Stimulated activated CD4-positive, alpha-beta T cell treated with anti-CD3 and anti-CD28 coated beads, Interleukin-1b, Interleukin-23, amount 100 ng/mL, for 4 hours (primary cell): ENCODE measurements at places on chromosomes 2 and 18.

GRCh38 chr2:215619022-215619958 lies 183.4 kb upstream of the FN1 start:
- no peak for DNase-seq

DNA sequence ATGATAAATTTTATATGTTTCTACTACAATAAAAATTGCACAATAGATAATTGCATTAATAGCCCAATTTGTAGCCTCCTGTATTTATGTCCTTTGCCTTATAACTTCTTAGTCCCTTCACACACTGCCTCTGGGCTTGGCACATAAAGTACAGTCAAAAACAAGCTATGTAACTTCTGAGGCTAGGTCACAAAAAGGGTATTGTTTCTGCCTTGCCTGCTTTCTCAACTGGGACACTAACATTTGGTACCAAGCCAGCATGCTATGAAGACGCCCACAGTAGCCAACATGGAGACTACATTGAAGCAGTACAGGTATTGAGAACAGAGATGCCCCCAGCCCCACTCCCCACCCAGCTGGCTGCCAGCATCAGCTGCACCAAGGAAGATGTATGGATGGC lies 5.4 kb upstream of the SLC3A1 start:
- no peak for DNase-seq

DNA sequence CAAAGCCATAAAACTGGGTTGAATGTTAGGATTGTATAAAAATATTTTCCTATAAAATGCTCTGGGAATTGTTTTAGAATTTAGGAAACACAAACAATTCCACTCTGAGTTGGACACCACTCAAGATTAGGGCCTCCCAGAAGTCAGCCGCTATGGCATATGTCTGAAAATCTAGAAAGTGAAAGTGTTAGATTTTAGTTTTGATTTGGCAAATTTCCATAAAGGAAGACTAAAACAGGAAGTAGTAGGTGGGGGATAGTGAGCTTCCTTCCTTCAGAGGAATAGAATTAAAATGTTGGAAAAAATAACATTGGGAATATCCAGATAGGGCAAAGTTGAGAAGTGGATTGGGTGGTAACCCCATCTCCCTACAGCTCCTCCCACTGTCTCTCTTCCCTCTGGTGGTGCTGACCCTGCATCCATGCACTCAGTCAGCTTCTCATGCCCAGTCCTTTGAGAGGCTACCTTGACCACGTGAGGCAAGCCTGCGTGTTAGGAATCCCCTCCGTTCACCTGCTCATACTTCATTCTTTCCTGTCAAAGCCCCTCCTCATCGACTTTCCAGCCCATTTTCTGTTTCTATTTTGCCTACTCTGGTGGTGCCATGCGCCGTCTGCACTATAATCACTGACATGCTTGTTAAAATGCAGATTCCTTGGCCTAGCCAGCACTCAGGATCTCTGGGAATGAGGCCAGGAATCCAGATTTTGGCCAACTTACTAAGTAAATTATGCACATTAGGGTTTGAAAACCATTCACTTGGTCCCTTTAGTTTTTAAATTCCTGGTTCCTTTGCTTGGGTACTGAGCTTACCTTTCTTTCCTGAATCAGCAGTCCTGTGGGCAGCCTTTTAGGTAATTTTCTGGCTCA lies 83.5 kb downstream of the POLE4 start:
- no peak for DNase-seq

- DNase-seq: no peak
Observed at GRCh38 chr2:205714058-205714776, 31.9 kb downstream of the NRP2 start.

DNA sequence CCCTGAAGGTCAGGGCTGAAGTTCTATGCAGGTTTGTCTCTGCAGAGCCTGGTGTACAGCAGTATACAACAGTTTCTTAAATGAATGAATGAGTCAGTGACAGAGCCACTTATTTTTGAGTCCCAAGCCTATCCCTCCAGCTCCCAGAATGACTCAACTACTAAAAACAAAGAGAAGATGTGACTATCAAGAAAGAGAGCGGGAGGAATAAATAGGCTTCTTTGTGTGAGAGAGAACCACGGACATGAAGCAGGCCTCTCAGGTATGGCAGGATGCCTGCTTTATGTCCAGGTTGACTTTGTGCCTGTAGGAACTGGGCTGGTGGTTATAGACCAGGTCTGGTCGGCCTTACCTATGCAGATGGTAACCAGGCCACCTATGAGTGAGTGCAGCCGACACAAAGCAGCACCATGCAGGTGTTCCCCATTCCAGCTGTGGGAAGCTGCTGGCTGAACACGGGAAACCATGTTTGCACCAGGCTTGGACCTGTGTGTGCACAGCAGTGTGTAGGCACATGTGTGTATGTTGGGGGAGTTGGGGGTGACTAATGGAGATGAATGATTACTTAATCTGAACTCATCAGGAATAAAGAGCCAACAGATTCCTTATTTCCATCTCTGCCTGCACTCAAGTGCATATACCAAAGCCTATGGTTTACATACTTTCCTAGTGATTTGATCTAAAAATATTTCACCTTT lies 171.0 kb downstream of the OSR1 start:
- no peak for DNase-seq

GRCh38 chr2:136107051-136108033 lies 10.6 kb downstream of the CXCR4 start:
- no peak for DNase-seq

DNA sequence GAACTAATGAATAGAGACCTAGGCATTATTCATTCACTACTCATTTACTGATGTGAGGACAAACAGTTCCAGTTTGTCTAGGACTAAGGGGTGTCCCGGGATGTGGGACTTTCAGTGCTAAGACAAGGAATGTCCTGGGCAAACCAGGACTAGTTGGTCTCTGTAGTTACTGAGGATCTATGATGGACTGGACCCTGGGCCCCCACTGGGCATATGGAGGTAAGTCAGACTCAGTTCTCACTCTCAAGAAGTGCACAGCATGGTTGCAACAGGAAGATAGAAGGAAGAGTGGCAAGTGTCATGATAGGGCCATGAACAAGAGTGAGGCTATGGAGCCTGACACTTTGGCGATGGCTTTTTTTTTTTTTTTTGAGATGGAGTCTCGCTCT lies 128.2 kb downstream of the MYCN start:
- DNase-seq: no peak

DNA sequence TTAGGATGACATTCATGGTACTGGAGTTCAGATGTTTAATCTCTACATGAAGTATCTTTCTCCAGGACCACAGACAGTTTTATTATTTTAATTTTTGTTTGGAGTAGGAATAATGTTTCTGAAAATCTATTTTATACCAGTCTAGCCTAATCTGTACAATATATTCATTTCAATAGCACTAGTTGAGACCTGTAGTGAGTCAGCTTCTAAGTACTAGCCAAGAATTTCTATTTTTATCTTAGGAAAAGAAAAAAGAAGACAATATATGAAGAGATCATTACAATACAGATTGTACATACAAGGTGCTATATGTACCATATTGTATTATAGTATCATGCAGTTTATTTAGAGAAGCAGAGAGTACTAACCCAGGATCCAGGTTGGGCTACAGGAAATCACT lies 826.9 kb upstream of the PIK3C3 start:
- DNase-seq: no peak

DNA sequence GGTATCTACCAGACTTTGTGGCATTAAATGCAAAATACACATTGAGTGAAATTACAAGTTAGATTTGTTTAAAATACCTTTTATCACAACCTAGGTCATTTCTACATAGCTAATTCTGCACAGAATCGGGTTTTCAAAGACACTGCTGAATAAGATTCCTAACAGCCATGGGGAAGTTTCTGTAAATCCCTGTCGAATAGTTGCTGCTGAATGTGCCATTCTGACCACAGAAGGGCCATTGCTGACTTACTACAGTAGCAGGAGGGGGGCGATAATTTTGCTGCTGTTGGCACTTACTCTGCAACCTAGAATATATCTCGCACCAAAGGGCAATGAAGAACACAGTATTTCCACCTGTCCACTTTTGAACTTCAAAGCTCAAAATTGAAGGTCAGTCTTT lies 232.8 kb downstream of the TCF4 start:
- no peak for DNase-seq

GRCh38 chr2:158199928-158200650 lies 98.4 kb downstream of the UPP2 start:
- DNase-seq: no peak

DNA sequence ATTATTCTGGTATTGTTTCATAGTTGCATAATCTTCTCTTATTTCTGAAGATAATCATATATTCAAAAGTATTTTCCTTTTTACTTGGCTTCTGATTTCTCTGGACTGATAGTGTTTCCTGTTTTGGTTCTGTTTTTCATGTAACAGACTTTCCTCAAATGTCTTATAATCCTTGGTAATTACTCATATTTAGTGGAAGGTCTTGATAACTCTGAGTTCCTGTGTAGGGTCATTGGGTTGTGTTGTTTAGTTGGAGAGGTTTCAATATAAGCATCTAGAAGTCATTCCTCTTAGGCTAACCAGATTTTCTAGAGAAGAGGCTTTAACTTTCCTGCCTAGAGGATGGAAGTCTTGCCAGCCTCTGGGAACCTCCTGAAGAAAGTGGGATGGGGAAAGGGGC lies 23.8 kb downstream of the MFSD6 start:
- DNase-seq: no peak

DNA sequence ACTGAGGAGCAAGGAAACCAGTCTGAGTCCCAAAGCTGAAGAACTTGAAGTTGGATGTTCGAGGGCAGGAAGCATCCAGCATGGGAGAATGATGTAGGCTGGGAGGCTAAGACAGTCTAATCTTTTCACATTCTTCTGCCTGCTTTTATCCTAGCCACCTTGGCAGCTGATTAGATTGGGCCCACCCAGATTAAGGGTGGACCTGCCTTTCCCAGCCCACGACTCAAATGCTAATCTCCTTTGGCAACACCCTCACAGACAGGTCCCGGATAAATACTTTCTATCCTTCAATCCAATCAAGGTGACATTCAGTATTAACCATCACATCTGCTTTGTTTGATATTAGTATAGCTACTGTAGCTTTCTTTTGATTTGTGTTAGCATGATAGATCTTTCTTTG lies 27.1 kb downstream of the VRK2 start:
- DNase-seq: no peak
